Neural progenitor cell (in vitro differentiated cells): ENCODE measurements at places on chromosomes 4 and X. TPM values are rescaled to one million over a fixed set of nuclear protein-coding genes. Genes with fewer than 3 reads are reported as not detected.

GRCh38 chr4:31045724-31046318 lies 325.7 kb downstream of the PCDH7 start:
- DNase-seq, result no peak

DNA sequence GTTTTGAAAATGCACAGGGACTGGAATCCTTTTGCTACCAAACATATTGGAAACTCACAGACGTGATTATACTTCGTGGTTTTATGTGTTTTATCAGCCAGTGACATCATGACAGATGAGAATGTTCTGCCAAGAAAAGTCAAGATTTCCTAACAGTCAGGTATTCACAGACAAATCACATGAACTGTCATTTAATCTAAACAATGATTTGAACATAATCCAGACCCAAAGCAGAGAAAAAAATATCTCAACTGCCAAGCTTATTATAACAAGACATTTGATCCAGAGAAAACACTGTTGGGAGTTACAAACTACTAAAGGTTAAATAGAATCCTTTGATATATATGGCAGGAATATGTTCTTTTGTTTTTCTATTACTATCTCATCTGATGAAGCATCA lies 635.9 kb upstream of the FRG1 start:
- DNase-seq, result no peak

DNA sequence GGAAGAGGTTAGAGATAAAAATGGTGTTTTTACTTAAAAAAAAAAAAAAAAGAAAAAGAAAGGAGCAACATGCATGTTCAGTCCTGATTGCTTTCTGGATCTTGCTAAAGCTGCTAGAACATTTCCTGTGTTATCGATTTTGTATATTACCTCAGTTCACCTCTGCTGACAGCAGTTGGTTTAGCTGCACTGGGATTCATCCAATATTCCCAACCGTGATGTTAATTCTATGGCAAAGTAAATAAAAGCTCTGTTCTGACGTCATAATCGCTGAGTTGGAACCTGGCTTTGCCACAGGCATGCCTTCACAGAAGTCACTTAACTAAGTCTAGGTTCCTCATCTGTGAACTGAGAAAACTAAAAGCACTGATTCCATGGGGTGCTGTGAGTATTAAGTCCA lies 90.7 kb upstream of the SORBS2 start:
- no peak for DNase-seq

GRCh38 chr4:80507507-80507906 lies 172.0 kb downstream of the CFAP299 start:
- no peak for DNase-seq

DNA sequence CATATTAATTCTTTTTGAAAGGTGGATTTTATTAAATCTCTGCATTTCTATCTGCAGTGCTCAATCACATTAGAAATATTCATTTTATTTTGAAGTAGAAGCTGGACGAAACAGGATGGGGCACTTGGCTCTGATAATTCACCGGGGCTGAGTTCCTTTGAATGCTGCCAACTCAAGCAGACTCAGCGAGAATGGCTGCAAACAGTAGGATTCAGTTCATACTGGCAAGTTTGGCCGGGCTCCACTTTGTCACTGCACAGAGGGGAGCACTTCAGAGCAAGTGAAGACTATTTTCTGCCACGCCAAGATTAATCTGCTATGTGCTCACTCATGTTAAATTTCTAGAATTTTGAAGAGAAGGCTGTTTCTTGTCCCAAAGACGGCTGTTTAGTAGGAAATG lies 30.7 kb upstream of the KLHL8 start:
- DNase-seq, result peak; percentile 52

- no peak for DNase-seq
Observed at GRCh38 chrX:28701222-28701621, 114.0 kb downstream of the IL1RAPL1 start.

GRCh38 chr4:26622913-26623312 lies 39.0 kb downstream of the TBC1D19 start:
- DNase-seq, result no peak

- peak; percentile 20 for DNase-seq
Observed at GRCh38 chrX:33726281-33727160, 405.6 kb downstream of the FAM47A start.

- DNase-seq, result no peak
Observed at GRCh38 chr4:98210281-98210680, 50.9 kb upstream of the RAP1GDS1 start.

DNA sequence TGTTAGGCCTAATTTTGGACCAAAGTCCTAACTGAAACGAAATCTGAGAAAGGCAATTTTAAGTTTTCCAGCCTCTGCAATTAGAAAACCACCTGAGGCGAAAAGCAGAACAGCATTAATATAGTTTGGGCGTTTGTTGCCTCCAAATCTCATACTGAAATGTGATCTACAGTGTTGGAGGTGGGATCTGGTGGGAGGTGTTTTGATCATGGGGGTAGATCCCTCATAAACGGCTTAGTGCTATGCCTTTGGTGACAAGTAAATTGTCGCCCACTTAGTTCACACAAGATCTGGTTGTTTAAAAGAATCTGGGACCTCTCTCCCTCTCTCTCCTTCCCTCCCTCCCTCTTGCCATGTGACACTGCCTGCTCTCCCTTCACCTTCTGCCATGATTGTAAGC lies 5.7 kb downstream of the FAM241A start:
- DNase-seq, result no peak

DNA sequence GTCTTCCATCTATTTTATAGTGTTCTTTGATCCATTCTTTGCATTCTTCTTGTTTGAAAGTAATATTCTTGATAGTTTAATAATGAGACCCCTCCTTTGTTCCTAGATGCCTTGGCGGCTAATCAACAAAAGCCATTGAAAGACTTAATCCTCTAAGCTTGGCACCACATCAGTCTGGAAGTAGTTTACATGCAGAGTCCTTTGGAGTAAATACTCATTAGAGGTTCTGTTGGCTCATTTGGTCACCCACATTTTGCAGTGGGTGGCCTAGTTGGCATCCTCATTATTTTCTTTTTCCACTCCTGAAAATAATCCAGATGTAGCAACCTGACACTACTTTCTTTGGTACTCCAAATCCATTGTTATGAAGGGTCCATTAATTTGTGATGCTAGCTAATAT lies 64.5 kb downstream of the DKK2 start:
- peak; percentile 47 for DNase-seq

- no peak for DNase-seq
Observed at GRCh38 chr4:7564242-7564641, 129.5 kb upstream of the PSAPL1 start.

GRCh38 chr4:69224891-69225290 lies 10.3 kb upstream of the UGT2B11 start:
- no peak for DNase-seq

- no peak for DNase-seq
Observed at GRCh38 chrX:150081076-150081475, 142.8 kb upstream of the EOLA2 start.

DNA sequence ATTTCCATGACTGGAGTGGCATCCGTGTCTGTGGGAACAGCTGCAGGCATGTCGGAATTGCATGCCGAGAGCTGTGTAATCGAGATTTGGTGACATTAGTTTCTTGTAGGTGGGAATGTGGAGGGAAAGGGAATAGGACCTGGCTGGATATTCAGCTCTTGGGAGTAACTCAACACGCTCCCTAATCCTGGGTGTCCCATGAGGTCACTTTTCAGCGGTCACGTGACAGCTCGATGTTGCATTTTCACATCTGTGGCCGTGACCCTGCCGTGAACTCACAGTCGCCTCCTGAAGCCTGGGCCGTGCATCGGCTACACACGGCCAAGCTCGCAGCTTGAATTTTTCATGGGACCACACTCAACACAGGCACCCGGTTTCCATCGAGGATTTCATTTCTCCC lies 25.8 kb upstream of the PSAPL1 start:
- DNase-seq, result no peak

GRCh38 chrX:97132664-97133415 lies 249.1 kb downstream of the RPA4 start:
- DNase-seq, result no peak

DNA sequence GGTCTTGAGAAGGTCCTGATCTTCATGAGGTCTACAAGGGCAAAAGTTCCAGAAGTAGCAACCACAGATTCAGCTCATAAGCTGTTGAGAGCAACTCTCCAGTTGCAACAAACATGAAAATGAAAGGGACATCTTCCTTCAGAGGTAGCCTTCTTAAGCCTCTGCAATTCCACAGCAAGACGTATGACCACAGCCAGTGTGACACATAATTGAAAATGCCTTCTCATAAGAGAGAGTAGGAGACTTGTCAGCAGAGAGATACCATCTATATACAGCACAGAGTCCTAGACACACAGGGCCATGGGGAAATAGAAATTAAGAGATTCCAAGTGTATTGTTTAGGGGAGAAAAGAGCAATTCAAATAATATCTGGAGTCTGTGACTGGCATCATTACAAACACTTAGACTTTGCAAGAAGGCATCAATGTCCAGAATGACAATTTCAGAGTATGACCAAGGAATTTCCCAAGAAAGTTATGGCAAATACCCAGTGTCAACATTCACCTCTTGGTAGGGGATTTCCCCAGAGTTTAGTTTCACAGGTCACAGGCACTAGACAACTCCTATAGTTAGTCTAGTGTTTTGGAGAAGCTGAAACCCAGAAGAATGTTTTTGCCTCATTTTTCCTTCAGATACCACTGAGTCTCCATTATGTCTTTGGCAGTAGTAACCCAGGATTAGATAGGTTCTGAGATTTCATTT lies 340.3 kb downstream of the ZNF674 start:
- DNase-seq, result no peak

GRCh38 chr4:23969635-23970145 lies 79.8 kb upstream of the PPARGC1A start:
- no peak for DNase-seq

GRCh38 chrX:33053001-33053400 lies 158.3 kb downstream of the DMD start:
- no peak for DNase-seq

Gene STK32B
- total RNA-seq, result 2.5 and 2.6 TPM in 2 replicates

Gene DTHD1
- total RNA-seq, result not detected in 2 replicates

Gene IL21
- total RNA-seq, result not detected in 2 replicates
